Gastroesophageal sphincter (tissue), 4 donors: ENCODE measurements at places on chromosomes 2 and 18. TPM values are rescaled to one million over a fixed set of nuclear protein-coding genes. Genes with fewer than 3 reads are reported as not detected.
A peak's percentile ranks its signal among the peaks of the same experiment; 100 is the strongest.

GNLY gene
- total RNA-seq: not detected

GRCh38 chr18:49249521-49249920 lies 210.9 kb downstream of the DYM start:
- no peak for ATAC-seq

- peak; percentile 93 for ATAC-seq
Measured at GRCh38 chr2:191866675-191867506, 20.0 kb upstream of the CAVIN2 start.

IL36RN gene
- 0.93 TPM for total RNA-seq

DNA sequence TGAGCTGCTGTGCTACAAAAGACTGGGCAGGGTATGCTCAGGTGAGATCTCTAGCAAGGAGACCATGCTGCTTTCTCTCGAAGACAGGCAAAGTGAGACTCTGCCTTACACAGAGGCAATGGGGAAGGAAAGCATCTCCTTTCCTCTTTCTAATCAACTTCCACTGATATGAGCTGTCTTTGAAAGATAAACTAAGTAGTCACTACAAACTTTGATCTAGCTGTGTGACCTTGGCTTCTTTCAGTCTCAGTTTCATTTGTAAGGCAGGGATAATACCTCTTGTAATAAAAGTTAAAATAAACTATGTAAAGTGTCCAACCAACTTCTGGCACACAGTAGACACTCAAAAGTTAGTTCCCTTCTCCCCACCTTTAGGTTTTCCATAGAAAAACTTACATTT lies 7.5 kb downstream of the CCDC93 start:
- ATAC-seq: no peak

ZNF385B gene
- 2.7 TPM for total RNA-seq

GRCh38 chr2:34070196-34070595 lies 471.1 kb upstream of the FAM98A start:
- no peak for ATAC-seq

- ATAC-seq: no peak
Measured at GRCh38 chr2:98012561-98012991, 16.8 kb upstream of the TMEM131 start.

DNA sequence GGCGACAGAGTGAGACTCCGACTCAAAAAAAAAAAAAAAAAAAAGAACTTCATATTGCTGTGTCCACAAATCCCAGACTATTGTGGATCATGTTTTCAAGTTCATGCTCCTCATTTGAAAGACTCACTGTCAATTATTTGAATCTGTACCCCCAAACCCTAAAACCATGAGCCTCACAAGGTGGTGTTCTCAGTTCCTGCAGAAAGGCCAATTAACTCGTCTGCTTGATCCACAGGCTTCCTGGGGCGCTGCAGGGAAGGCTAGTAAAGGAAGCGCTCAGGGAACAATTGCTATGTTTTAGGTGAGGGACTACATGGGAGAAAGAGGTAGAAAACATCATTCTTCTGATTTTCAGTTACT lies 396.8 kb upstream of the NETO1 start:
- ATAC-seq: no peak

- ATAC-seq: no peak
Measured at GRCh38 chr18:49625021-49625691, 63.3 kb downstream of the LIPG start.

MSGN1 gene
- total RNA-seq: not detected

DNA sequence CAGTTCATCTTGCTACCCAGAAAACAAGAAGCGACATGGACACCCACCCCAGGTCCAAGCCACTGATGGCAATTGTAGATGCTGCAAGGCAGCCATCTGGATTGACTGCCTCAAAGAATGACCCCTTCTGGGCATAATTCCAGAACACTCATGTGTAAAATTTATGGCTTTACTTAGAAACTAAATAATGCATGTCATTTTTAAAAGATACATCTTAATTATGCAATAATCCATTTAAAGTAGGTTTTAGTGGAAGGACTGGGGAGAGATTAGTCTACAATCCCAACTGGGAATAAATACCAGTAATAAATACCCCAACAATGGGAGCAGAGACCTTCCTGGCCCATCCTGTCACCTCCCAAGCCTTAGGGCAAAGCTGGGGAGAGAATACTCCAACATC lies 247.7 kb downstream of the SS18 start:
- no peak for ATAC-seq

GPAT2 gene
- total RNA-seq: 3.4 TPM

- ATAC-seq: no peak
Measured at GRCh38 chr2:177147093-177147694, 65.4 kb upstream of the HNRNPA3 start.

DNA sequence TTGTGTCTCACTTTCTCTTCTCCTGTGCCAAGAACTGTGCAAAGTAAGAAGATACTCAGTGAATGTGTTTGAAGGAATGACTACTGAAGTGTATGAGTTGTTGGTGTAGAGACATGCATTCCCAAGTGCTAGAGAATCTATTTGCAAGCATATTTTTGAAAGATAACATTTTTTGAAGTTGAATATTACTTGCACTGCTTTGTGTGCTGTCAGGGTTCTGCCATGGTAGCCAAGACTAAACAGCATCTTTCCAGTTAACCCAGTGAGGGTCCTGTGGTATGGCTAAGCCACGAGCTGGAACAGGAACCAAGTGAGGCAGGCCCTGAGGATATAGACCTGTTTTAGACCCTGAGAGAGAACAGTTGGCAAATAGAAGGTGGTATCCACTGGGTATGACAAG lies 35.2 kb upstream of the EFEMP1 start:
- ATAC-seq: no peak

DNA sequence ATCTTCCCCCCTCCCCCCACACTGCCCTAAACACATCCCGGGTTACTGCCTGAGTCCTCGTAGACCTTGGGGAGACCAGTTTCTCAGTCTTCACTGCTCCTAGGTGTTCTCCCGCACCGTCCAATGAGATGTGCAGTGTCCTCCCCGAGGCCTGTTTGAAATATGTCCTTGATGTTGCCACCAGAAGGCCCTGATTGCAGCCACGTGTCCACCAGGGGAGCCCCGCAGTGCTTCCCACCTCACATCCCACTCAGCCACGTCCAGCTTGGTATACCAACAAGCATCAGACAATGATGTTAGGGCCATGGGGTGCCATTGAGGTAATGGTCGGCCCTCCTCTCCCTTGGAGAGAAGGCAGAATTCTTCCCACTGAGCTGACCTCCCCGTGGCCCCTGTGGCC lies 38.7 kb downstream of the TCF7L1 start:
- ATAC-seq: no peak

GRCh38 chr2:238643400-238643907 lies 204.4 kb upstream of the TWIST2 start:
- no peak for ATAC-seq
